Kidney (tissue), 22 donors: ENCODE measurements at places on chromosomes 4 and X.

DNA sequence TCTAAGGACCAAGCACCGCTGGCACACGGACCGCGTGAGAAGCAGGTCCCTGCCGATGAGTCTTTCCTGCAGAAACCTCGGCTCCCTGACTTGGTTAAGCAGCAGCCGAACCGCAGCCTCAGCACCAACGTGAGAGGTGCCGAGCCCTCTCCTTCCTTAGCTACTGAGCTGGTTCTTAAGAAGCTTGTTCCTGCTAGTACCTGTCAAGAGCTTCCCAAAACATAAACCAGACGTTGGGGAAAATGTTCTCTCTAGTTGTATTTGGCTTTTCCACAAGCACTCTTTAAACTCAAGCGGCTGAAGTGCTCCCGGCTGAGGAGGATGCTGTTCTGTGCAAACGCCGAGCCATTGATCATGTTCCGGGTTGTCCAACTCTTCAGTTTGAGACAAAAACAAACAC, 29.3 kb upstream of the TLR3 start:
- no peak for DNase-seq

DNA sequence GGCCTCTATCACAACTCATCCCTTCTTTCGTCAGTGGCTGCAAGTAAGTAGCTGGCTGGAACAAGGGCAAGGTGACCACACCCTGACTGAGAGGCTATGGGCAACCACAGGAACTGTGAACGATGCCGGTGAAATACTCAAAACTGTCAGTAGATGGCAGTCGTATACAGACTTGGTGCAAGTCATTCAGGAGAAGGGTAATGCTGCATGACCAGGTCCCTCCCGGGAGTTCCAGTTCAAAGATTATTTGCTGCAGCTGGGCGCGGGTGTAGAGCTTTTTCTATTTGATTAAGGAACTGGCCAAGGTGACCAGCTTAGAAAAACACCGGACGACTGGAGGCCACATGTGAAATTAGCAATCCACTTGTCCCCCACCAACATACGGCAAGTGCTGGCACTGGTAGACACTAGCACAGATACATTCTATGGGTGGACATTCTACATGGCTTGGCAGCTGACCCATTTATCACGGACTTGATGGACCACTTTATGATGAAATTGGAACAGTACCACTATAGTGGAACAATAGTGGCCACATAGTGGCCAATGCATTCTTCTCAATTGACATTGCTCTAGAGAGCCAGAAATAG, 726.6 kb downstream of the TRAM1L1 start:
- peak; percentile 73 for DNase-seq

GRCh38 chr4:88087004-88087403, 71.4 kb downstream of the ABCG2 start:
- DNase-seq: no peak

DNA sequence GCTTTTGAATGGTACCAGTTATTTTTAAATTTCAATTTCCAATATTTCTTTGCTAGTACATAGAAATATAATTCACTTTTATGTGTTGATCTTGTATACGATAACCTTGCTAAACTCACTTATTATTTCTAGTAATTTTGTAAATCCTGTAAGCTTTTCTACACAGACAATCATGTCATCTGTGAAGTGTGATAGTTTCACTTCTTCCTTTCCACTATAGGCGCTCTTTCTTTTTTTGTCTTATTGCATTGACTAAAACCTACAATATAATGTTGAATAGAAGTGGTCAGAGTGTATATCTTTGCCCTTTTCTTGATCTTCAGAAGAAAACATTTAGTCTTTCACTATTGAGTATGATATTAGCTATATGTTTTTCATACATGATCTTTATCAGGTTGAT, 76.6 kb downstream of the ZNF182 start:
- DNase-seq: no peak

- no peak for DNase-seq
These were observed 230.8 kb upstream of the ANKRD50 start for GRCh38 chr4:124943145-124943889.

DNA sequence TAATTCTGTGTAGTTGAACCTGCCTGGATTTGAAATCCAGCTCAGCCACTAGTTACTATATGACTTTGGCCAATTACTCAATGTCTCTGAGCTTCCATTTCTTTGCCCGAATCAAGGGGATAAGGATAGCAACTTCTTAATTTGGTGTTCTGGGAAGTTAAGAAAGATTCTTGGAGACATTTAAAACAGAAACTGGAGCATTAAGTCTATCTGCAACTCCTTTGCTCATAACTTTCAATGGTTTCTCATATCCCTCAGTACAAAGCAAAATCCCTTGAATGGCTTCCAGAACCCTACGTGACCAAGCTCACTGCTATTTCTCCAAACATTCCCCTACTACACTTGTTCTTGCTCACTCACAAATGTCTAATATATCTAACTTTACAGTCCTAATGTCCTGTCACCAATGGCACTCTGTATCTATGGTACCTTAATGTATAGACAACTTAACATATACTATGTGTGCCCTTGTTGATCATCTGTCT, 849.1 kb upstream of the SLIT2 start:
- DNase-seq: no peak

- no peak for DNase-seq
These were observed at the start of gene CDX4 for GRCh38 chrX:73446831-73447230. CDX4 (plus strand) TSS chrX:73447053; CDS start chrX:73447254, 201 bp downstream.

- DNase-seq: peak; percentile 11
These were observed 66.2 kb upstream of the TACR3 start for GRCh38 chr4:103786014-103786413.

DNA sequence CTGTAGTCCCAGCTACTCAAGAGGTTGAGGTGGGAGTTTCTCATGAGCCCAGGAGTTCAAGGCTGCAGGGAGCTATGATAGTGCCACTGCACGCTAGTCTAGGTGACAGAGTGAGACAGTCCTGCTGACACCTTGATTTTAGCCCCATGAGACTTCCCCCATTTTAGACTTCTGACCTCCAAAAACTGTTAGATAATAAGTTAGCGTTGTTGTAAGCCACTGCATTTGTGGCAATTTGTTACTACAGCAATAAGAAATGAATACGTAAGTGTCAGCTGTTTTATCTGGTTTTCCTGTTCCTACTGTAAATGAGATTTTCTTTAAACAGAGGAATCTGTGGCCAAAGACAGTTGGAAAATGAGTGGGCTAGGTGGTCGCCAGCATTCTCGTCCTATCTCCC, 83.9 kb downstream of the ARHGAP10 start:
- DNase-seq: no peak

DNA sequence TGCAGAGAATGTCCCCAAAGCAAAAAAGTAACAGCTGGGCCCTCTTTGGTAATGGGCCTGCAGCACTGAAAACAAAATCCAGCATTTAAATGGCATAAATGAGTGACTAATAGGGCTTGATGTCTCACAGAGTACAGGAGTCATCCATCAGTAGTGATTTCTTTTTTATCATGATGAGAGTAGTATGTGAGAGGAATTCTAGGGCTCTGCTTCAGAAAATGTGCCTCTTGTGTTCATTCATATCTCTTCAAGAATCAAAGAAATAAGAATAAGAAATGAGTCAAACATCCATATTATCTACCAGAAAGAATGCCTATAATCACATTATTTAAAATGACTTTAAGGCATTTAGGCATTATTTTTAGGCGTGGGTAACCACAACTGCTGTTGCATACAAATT, 792.9 kb upstream of the HTR2C start:
- DNase-seq: no peak

GRCh38 chrX:118530219-118530911, 34.8 kb downstream of the DOCK11 start:
- no peak for DNase-seq

GRCh38 chrX:134658002-134658759, at the start of gene PLAC1:
PLAC1 (minus strand) TSS chrX:134658471; CDS start chrX:134566682, 91,789 bp downstream.
- no peak for DNase-seq

- DNase-seq: no peak
These were observed 63.4 kb downstream of the CHRDL1 start for GRCh38 chrX:110732266-110732665.

GRCh38 chrX:111338095-111338698, 67.9 kb upstream of the CAPN6 start:
- DNase-seq: no peak

DNA sequence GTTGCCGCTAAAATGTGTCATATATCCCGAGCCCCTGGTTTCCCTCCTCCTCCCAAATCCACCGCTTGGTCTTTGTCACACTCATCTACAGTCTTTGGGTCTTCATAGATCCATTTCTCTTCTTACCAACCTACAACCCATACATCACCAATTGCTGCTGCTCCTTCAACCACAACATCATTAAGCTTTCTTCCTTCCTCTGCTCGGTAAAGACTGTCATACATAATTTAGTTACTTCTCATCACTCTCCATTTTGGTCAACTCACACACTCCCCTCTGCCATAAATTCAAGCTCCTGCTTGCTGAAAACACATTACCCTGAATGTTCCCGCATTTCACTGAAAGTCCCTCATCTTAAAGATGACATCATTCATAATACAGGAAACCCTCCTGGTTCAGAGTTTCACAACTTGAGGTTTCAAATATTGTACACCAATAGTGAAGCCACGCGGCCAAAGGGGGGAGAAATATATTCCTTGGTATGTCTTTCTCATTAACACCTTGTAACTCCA, 1.7 kb upstream of the DCTD start:
- DNase-seq: no peak

- peak; percentile 58 for DNase-seq
These were observed 50.5 kb downstream of the IL15 start for GRCh38 chr4:141686879-141687278.

DNA sequence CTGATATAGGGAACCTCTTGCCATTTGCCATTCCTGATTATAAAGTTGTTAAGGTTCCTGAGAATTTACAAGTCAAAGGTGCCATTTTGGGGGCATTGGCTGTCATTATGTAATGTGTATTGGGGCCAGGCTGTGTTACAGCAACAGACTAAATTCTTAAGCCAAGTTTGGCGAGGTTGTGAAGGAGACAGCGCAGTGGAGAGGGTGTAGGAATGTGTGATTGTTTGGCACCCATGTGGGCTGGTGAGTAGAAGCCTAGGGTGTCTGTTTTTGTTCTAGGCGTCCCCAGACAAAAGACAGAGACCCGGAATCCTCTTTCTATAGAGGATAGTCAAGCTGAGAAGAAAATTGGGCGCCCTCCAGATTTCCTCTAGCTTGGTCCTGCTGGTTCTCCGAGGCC, 2535.3 kb downstream of the PCDH7 start:
- DNase-seq: no peak

- DNase-seq: no peak
These were observed 4.2 kb downstream of the PGM2 start for GRCh38 chr4:37830640-37831039.

- no peak for DNase-seq
These were observed 467.8 kb downstream of the PCDH7 start for GRCh38 chr4:31187979-31188378.

DNA sequence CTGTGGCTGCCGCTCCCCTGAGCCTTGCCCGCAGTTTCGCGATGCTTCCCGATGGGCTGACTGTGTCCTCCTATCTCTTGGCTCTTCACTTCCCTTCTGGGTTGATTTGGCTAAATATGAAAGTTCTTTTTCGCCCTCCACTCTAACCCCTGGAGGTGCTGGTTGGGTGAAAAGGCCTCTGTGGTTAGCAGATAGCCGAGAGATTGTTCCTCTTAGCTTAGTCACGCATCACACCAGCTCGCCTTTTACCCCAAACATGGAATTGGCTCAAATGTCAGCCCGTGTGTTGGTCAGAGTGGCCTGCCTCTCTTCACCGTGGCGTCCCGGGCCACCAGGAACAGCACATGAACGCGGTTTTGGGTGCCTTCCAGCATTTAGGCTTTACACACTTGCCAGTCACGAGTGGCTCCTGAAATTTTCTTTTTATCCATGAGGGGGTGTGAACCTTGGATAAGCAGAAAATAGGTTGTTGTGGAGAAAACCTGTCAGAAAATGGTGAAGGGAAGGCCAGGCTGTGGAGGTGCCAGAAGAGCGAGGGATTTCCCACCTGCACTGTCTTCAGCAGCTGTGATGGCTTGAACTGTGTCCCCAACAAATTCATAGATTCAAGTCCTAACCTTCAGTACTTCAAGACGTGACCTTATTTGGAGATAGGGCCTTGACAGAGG, 8.9 kb downstream of the CLCN4 start:
- DNase-seq: no peak

DNA sequence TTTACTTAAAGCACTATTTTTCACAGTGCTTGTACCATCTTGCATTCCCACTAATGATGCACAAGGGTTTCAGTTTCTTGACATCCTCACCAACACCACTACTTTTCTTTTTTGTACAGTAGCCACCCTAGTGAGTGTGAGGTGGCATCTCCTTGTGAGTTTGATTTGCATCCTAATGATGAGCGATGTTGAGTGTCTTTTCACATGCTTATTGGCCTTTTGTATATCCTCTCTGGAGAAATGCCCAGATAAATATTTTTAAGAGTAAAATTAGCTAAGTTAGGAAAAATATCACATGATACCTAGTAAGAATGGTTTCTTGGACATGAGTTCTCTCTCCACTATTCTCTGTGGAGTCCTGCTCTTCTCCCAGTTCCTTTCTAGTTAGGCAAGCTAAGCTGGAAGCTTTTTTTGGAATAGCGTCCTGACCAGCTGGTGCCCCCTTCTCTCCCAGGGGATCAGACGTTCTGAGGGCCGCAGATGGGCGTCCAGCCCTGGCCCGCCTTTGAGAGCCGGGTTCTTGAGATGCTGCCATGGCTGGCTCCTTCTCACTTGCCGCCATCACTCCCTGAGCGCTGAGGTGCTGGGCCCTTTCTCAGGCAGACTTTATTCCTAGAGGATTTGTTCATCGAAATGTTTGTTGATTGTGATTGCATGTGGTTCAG, 132.1 kb downstream of the ARHGAP10 start:
- no peak for DNase-seq

- DNase-seq: no peak
These were observed 172.0 kb upstream of the IL15 start for GRCh38 chr4:141464366-141464765.

DNA sequence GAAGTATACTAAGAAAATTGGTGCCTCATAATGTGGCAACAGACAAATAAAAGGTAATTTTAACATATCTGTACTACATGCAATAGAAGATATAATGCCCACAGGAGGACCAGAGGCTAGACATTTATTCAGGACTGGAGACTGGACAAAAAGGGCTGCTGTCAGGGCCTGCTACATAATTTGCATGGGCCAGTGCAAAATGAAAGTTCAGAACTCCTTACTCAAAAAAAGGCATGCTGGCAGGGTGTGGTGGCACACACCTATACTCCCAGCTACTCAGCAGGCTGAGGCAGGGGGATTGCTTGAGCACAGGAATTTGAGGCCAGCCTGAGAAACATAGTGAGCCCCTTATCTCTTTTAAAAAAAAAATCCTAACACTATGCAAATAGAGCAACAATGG, 12.4 kb upstream of the MAOA start:
- no peak for DNase-seq

DNA sequence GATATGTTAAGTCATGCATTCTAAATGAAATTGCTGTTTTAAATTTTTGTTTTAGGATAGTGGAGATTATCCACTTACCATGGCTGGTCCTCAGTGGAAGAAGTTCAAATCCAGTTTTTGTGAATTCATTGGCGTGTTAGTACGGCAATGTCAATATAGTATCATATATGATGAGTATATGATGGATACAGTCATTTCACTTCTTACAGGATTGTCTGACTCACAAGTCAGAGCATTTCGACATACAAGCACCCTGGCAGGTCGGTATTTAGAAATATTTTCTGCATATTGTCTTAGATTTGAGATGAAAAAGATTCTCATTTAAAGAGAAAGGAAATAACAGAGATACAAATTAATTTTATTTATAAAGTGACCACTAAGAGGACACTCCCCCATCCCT, 83.6 kb downstream of the STAG2 start:
- DNase-seq: no peak

- no peak for DNase-seq
These were observed 5.0 kb downstream of the CCNQ start for GRCh38 chrX:153593811-153594500.
